ENCODE measurements at places on chromosomes 4 and X.

DNA sequence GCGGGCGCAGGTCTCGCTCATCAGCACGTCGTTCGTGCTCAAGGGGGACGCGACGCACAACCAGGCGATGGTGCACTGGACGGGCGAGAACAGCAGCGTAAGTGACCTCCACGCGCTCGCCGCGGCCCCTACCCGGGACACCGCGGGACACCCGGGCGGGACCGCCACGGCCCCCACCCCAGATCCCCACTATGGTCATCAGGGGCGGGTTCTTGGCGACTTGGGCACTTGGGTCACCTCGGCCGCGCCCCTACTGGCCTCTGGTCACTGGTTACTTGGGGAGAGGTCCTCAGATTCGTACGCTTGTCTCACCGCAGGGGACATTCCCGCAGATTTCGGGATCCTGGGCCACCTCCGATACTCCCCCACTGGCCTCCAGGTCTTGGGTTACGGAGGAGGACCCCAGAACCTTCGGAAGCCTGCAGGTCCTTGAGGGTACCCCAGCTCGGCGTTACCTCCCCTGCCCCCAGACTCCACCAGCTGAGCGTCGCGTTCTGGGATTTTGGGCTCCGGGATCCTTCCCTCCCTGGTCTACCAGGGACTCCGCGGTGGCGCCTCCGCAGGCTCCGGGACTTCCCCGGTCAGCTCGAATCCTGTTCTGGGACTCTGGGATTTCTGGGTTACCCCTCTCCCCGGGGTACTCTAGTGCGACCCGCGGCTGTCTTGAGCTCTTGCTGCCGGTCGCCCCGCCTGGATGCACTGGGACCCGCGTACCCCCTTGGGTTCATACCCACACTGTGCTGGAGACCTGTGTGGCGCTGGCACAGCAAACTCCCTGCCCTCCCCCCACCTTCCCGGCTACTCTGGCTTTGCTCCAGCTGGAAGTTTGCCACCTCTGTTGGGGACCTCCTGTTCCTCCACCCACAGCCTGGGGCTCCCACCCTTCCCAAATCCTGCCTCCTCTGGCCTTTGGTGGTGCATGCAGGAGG, 956 bp downstream of the SORCS2 start:
- DNase-seq: no peak

DNA sequence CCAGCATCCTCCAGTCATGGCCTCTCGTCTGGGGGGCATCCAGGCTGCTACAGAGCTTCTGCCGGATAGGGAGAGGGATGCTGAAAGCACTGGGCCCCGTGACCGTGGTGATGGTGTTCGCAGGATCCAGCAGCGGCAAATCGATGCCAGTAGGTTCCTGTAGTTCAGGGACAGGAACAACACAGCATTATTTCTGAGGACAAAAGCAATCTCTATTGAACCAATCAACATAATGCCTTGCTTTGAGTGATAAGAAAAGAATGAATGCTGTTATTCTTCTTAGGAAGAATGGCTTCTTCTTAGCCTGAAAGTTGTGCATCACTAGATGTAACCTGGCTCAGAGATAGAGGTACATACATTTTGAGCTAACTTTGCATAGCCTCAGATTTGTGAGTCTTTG, 378.6 kb downstream of the UNC5C start:
- no peak for DNase-seq

GRCh38 chr4:37383579-37384229, 139.2 kb downstream of the NWD2 start:
- no peak for DNase-seq

DNA sequence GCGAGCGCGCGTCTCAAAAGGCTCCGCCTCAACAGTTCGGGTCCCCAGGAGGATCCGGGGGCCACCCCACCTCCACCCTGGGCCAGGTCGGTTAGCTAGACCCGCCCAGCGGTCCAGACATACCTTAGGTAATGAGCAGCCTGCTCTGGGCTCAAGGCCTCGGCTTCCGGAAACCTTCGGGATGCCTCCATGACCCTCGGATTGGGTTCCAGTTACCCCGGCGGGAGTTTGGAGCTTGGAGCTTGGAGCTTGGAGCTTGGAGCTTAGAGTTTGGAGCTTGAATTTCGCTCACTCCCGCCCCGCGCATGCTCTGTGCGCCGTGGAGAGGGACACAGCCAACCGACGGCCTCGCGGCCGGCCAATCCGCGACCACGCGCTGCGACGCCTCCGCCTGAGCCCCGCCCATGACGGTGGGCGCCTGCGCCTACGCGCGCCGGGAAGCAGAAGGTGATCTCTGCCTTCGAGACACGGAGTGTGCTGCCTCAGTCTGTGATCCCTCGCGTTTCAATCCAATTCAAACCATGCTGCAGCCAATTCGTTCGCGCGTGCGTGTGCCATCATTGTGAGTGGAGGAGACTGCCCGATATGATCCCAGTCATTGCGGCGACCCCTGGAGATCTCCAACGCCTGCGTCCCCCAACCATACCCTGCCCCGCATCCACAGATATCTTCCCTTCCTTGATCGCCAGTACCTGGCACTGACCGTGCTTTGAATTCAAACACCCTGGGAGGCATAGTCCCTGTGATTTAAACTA, at the start of gene ERCC6L:
ERCC6L (minus strand) TSS at position 307 of the 755 bp plus-strand sequence; CDS start at position 191, 116 bp downstream.
- peak; percentile 79 for DNase-seq

- DNase-seq: no peak
Observed at GRCh38 chr4:125140966-125141495, 173.7 kb upstream of the FAT4 start.

- no peak for DNase-seq
Observed at GRCh38 chrX:15416133-15416993, 32.1 kb upstream of the VEGFD start.

GRCh38 chr4:151324752-151325110, 674 bp downstream of the SH3D19 start:
- peak; percentile 52 for DNase-seq

Data from amygdala (tissue), 56 donors.